Spleen (tissue), 13 donors: ENCODE measurements at places on chromosomes 3 and 15.
A peak's percentile ranks its signal among the peaks of the same experiment; 100 is the strongest.

GRCh38 chr3:27312044-27312668, 57.0 kb downstream of the NEK10 start:
- no peak for DNase-seq

GRCh38 chr3:187276397-187277128, 15.0 kb downstream of the MASP1 start:
- DNase-seq, result no peak

- DNase-seq, result peak; percentile 81
Measured at GRCh38 chr3:48464713-48465221, 18.2 kb downstream of the ATRIP start.

DNA sequence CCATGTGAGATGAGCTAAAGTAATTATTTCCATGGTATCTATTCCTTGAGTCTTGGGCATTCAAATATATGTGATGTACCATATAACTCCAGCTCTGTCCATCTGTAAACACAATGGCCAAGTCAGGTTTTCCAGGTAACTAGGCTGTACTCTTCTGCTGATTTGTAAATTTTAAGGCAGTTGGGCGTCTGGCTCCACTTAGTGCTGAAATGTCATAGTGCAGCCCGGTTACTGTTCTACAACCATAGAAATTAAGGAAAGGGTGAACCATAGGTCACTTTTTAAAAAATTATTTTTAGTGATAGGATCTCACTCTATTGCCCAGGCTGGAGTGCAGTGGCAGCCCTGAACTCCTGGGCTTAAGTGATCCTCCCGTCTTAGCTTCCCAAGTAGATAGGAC, 44.7 kb upstream of the GOLM2 start:
- DNase-seq, result no peak

DNA sequence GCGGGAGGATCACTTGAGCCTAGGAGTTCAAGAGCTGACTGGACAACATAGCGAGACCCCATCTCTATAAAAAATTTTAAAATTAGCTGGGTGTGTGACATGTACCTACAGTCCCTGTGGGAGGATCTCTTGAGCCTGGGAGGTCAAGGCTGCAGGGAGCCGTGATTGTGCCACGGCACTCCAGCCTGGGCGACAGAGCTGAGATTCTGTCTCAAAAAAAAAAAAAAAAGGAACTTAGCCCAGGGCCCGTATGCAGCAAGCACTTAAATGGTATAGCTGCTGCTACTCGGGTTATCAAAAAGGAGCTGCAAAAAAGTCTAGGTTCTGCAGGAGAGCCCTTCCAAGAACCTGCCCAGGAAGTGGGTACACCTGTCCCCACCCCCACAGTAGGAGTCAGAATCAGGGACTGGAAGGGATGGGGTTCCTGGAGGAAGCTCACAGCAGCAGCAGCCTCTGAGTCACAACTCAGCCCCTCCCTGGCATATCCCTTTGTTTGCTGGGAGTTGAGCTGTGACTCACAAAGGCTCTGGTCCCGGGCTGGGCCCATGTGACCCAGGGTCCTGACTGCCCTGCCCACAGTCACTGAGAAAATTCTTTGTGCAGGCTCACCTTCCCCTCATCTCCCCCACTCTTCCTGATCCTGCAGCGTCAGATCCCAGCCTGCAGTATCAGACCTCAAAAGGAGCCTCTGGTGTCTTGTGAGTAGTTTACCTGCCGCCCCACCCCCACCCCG, at the start of gene SPATA12:
TSS of gene SPATA12 (plus strand) at position 576 of the 733 bp plus-strand sequence. CDS start 13,031 bp downstream, outside the sequence.
- DNase-seq, result no peak
